ENCODE measurements at places on chromosomes 1 and 21.

DNA sequence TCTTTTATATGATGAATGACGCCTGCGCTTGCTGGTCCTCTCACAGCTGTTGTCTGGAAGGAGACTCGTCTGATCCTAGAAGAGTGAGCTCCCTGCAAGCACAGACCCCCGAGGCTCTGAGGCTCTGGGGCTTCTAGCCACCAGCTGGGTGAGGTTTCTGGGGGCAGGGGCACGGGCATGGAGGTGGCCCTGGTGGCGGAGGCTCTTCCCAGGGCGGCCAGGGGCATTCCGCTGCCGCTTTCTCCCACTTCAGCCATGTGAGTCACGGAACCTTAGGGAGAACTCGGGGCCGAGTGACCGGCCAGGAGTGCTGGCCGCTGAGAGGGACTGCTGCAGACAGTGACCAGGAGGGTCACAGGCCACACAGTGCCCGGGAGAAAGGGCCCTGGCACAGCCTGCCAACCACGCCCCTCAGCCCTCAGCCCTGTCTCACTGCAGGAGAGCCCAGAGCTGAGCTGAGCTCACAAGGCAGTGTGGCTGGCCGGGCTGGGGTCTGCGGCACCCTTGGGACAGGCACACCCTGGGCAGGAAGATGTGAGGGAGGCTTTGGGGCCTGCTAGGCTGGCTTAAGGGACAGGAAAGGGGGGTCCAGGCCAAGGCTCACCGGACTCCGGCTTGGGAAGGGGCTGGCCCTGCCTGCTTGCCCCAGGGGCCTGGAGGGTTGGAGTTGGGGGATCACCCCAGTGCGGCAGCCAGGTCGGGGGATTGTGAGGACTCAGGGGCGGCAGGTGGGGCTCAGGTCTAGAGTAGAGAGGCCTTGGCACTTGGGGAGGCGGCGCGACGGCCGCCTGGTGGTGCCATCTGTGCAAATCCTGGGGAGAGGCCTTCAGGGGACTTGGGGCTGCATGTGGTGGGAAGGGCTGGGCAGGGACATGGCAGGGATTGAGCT lies 35.7 kb downstream of the MORN1 start:
- no peak for DNase-seq

DNA sequence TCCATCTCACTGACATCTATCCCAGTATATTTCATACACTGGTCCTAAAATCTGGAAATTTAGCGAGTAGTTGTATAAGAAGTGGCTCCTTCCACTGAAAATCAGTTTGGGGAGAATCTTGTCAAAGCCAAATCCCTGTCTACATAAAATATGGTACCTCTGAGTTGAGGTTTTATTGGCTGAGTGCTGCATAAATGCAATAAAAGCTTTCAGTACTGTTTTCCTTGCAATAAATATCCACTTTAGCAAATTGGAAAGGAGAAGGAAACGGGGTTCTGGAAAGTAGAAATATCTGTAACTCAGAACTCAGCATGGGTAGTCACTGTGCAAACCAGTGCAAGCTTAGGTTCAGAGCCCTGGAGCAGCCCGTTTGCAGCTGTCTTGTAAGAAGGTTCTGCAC lies 580.2 kb downstream of the SMYD3 start:
- no peak for DNase-seq

- no peak for DNase-seq
Measured at GRCh38 chr1:77540501-77541161, 141.8 kb downstream of the ZZZ3 start.

- no peak for DNase-seq
Measured at GRCh38 chr1:165381745-165382505, 25.4 kb upstream of the LMX1A start.

DNA sequence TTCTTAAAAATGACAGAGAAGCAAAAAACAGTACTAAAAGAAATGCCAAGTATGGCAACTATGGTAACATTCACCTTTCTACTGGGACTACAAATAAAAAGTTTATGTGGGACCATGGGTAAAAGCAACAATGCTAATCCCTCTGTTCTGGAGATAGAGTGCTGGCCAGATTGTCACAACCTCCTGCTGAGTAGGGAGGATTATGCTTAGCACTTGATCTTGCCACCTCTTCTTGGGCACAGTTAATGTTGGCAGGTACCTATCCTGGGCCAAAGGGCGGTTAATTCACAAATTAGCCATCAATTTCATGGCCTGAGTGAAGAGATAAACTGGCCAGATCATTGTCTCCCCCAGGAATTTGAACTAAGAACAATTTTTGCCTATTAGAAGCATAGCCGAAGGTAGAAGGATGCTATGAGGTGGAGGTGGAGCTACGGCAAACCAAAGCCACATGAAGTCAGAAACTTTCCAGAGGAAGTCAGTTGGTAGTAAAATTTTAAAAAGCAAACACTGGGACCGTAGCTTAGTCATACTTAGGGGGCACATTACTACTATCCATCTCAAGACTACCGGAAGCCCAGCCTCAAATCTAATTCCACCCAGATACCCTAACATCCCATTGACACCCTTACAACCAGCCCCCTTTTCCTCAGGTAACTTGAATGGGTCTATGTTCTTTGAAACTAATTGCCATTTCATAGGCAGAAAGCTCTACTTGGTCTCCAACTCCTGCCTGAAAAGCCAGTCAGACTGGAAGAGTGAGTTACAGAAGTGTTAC lies 2.7 kb downstream of the SCYL3 start:
- DNase-seq = peak; percentile 46

- no peak for DNase-seq
Measured at GRCh38 chr1:213687832-213688231, 299.9 kb upstream of the PROX1 start.

DNA sequence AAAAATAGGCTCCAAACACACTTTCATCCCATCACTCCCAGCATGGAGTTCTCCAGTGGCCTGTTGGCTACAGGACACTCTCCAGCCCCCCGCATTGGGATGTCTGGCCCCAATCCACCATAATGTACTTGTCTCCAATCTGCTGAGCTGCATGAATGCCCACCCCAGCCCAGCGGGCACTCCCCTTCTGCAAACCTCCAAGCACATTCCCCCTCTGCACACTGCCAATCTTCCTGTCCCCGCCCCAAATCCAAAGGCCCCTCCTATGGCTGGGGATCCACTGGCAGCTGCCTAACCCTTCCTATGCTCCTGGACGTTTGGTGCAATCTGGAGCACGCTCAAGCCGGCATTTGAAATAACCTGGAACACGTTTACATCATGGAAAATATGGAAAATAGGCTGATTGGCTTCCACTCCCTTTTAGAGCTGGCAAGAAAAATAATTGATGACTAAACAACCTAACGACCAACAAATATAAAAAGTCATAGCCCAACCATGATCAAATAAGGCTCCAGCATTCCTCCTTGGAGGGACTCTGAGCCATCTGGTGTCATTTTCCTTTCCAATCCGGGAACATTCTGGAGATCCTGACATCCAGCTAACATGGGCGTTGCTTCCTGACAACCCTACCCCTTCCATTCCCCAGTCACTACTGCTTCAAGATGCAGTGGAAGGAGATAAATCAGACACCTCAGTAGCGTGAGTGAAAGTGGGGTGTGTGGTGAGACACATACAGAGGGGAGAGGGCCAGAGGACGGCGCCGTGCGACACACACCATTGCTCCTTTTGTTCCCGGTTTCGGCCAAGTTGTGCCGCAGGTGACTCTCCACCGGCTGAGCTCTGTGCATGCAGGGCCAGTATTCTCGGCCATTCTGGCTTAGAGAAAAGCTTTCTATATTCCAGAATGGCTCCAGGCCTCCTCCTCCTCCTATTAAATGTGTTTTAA lies 41.6 kb downstream of the PDE9A start:
- no peak for DNase-seq

GRCh38 chr1:170665629-170666028 lies 1.7 kb downstream of the PRRX1 start:
- no peak for DNase-seq

- no peak for DNase-seq
Measured at GRCh38 chr1:208763971-208764370, 519.8 kb upstream of the PLXNA2 start.

DNA sequence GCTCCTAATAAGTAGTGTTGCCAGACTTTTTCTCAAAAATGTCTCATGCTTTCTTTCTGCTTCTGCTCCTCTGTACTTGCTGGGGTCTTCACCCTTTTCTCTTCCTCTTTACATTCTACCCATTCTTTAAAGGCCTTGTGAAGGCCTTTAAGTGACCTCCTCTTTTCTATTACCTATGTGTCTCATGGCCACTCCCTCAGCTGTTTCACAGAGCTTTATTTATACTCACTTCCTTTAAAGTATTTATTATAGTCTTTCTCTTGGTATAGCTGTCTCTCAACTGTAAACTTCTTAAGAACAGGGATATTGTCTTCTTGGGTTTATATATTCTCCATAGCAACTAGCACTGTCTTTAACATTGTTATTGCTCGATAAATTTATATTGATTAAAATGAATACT lies 792 bp downstream of the GOLPH3L start:
- no peak for DNase-seq

DNA sequence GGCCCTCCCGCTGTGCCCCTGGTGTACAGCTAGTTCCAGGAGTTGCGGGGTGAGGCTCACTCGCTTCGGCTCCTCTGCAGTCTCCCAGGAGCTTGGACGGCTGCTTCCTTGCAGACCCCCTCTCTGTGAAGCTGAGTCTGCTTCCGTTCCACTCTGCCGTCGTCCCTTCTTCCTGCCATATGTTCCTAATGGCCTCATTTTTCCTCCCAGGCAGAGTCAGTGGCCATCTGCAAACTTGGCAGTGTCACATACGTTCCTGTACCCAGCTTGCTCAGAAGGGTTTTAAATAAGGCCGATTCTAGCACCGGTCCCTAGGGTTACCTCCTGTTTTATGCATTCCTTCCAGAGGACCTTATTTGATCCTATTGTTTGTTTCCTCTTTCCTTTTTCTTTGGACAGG lies 21.3 kb downstream of the ACTL8 start:
- DNase-seq = no peak

GRCh38 chr1:10734962-10735544 lies 61.4 kb downstream of the CASZ1 start:
- DNase-seq = no peak

DNA sequence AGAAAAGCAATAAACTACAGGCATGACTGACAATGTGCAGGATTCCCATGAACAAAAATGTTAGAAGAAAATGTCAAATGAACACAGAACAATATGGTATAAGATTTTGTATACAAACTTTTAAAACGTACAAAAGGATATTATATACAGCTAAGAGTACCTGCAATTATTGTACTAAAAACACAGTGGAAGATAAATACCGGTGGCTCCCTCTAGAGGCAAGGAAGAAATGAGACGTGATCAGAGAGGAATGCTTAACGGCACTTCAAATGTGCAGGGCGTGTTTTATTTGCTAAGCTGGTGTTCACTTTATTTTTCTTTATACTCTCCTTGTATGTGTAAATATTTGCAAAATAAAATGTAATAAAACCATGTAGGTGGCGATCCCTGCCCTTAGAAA lies 191.8 kb upstream of the SAMSN1 start:
- no peak for DNase-seq

- no peak for DNase-seq
Measured at GRCh38 chr21:29626801-29627470, 312.9 kb downstream of the GRIK1 start.

DNA sequence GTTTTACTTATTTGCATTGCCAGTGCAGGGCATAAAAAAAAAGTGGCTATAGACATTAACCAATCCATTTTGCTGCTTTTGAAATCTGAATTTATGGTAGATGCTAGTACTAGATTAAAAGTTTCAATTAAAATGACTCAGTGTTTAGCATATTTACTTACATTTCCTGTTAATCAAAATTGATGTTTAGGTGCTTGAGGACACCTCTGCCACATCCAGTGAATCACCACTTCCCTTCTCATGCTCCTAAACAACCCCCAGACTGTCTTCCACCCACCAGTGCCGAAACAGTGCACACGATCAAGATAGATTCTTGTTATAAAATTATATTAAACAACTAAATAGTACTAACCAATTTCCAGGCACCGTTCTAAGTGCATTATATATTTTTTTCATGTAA lies 32.7 kb downstream of the HSD17B7 start:
- DNase-seq = no peak

GRCh38 chr1:27599605-27600497 lies 4.1 kb downstream of the AHDC1 start:
- no peak for DNase-seq

DNA sequence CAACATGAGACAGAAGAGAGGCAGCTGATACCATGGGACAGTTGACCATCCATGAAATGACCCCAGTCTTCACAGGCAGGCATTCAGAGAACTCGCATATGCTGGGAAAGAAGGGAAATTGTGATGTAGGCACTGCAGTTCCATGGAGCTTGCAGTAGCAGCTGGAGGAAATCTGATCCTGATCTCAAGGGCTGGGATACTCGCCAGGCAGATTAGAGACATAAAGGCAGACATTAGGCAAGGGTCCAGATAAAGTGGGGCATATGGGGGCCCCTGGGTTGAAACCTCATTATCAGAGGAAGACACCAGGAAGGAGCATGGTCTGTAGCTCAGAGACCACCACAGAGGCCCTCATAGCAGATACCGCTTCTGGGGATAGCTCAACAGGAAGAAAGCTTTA lies 48.7 kb upstream of the TNR start:
- DNase-seq = no peak

DNA sequence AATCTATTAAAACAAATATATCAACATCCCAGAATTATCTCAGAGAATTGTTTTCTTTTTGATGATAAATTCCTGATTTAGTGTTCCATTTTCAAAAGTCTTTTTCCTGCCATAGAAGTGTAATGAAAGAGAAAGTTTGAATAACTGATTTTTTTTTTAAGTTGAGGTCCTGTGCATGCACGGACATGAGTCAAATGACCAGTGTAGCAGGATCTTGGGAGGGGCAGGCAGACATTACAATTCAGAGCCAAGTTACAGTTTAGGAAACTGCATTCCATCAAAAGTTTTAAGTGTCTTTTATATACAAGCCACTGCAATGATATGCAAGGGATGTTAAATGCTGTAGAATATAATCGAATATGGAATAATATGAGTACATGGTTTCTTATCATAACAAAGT lies 227.5 kb downstream of the HMCN1 start:
- no peak for DNase-seq

DNA sequence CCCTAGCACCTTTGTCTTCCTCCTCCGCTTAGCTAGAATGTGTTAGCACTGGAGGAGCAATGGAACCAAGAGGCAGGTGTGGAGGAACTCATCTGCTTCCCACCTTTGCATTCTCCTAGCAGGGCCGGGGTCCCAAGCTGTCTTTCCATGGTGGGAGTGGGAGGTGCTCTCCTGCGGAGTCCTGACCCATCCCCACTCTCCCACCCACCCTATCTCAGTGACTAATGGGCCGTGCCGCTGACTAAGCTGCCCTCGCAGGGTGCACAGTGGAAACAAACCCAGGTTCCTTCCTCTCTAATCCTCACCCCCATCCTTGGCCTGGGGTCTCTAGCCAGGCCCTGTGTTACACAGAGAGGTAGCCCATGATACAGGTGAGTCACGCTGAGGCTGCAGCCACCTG lies 177.5 kb downstream of the HIVEP3 start:
- DNase-seq = peak; percentile 80

GRCh38 chr1:115190540-115191170 lies 101.4 kb upstream of the TSPAN2 start:
- no peak for DNase-seq

GRCh38 chr1:109759513-109760334 lies 4.0 kb downstream of the EPS8L3 start:
- DNase-seq = no peak

DNA sequence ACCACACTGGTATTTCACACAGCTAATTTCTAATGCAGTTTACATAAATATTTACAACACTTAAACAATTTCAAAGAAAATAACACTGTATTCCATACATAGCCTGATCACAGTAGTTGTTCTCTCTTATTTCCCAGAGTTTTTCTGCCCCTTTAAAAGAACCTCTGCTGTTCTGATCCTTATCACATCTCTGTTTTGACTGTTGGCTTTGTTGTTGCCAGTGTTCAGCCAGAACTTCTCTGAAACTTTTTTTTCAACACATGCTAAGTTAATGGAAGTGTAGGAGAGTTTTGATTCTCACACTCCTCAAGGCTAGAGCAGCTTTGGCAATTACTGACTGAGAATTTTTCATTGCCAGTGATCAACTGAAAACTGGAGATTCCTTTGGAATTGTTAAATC lies 11.1 kb downstream of the SELE start:
- DNase-seq = no peak

Measured in activated T-cell treated with anti-CD3 and anti-CD28 coated beads, Interleukin-2, amount 50 U/mL, for 48 hours (primary cell).